ENCODE measurements at places on chromosomes 2 and 18.

GRCh38 chr2:16628314-16628713 lies 37.3 kb downstream of the CYRIA start:
- DNase-seq, result no peak

DNA sequence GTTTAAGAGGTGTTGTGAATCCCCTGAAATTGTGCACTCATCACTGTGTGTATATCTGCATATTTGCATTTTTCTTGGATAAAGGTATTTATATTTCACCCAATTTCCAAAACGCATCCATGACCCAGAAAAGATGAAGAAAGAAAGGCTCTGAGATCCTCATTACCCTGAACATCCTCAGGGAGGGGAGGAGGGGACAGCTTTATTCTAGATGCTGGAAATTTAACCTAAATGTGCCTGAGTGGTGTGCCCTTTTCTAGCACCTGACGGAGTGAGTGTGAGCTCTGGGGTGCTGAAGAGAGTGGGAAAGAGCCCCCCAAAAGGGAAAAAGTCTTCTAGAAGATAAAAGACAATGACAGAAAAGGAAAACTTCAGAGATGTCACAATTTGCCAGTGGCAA lies 20.8 kb downstream of the CNTNAP5 start:
- DNase-seq, result no peak

GRCh38 chr2:190431907-190432306 lies 23.8 kb downstream of the MFSD6 start:
- no peak for DNase-seq

- DNase-seq, result no peak
These were observed 2.9 kb upstream of the STAT4 start for GRCh38 chr2:191153716-191154115.

- no peak for DNase-seq
These were observed 81.5 kb downstream of the LDLRAD4 start for GRCh38 chr18:13300029-13300428.

DNA sequence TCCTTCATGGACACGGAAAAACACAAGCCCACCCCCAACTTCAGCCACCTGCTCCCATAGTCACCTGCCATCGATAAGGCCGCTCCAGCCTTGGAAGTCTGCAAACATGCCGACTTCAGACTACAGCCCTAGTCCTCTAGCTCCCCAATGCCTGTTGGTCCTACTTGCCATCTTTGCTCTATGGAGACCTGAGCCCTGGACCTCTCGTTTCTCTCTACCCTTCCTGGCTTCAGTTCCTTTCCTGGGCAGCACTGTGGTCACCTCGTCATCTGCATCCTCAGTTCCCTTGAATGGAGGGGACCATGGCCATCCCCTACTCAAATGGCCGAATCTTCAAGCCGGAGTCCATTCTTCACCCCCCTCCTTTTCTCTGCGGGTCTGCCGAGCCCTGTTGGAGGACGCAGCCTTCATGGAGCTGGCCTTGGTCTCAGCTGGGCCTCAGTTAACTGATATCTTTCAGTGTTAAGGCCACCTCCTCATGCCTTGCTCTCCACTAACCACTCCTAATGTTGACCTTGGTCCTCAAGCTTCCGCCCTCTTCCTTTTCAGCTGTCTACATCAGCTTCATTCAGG lies 47.7 kb upstream of the GBX2 start:
- DNase-seq, result no peak

DNA sequence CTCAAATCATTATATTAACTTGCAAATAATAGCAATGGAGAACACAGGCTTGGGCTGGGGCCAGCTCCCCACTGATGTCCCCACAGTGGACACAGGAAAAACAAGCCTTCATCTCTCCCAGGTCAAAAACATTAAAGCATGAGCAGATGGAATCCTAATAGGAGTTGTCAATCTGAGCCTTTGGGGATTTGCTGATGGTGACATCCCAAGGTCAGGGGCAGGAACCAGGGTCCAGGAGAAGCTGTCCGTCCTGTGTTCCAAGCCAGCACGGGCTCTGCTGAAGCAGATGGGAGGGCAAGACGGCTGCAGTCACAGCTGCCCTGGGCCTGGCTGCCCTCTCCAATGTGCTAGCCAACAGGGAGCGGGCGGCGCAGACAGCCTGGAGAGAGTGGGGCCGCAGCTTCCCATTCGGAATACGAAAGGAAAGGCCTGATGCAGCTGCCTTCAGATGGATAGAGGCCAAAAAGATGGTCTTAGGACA lies 135.5 kb downstream of the NDUFA10 start:
- no peak for DNase-seq

- DNase-seq, result no peak
These were observed 17.3 kb upstream of the CYS1 start for GRCh38 chr2:10097352-10098148.

DNA sequence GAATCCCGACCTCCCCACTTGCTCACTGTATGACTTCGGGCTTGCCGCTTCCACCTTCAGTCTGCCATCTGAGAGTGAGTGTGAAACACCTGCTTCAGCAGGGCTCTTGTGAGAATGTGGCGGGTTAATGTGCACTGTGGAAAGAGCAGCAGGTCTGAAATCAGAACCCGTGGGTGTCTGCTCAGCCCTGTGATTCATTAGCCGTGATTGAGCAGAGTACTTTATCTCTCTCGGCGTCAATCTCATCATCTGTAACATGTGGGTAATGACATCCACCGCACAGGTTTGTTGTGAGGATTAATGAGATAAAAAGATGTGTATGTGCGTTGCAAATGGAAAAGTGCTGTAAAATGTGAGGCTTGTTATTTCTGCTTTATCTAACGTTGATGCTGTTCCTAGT lies 128.6 kb downstream of the LRATD1 start:
- DNase-seq, result no peak

DNA sequence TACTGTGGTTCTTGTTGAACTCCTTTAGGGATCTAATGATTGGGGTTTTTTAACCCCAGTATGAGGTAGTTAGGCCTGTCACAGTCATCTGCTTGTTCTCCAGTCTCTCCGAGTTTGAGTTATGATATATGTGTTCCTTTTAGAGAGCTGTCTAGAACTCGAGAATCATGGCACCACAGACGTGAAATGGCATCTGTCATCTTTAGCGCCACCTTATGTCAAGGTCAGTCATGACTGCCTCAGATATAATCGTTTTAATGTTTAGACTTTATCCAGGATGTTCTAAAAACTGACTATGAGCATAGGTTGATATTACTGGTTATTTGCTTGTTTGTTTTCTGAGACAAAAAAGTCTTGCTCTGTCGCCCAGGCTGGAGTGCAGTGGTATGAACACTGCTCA lies 112.2 kb downstream of the CEP192 start:
- no peak for DNase-seq

- DNase-seq, result no peak
These were observed 8.3 kb upstream of the CFLAR start for GRCh38 chr2:201107624-201108023.

- DNase-seq, result no peak
These were observed 1077.9 kb upstream of the PIK3C3 start for GRCh38 chr18:40877096-40877495.

DNA sequence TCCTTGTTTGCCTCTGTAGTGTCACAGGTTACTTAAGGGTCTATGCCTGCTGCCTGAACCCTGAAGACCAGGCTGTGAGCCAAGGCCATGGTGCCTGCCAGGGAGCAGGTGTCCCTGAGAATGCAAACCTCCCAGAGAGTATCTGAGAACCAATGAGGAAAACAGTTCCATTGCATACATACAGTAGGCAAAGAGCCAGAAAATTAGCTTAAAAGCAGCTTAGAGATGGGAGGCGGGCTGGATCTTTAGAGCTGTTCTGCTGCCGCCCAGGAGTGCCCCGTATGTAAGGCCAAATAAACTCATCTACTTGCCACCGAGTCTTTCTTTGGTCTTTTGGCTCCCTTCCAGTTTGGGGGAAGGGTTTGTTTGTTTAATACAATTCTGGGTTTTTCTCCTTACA lies 327.9 kb downstream of the CLIP4 start:
- no peak for DNase-seq

DNA sequence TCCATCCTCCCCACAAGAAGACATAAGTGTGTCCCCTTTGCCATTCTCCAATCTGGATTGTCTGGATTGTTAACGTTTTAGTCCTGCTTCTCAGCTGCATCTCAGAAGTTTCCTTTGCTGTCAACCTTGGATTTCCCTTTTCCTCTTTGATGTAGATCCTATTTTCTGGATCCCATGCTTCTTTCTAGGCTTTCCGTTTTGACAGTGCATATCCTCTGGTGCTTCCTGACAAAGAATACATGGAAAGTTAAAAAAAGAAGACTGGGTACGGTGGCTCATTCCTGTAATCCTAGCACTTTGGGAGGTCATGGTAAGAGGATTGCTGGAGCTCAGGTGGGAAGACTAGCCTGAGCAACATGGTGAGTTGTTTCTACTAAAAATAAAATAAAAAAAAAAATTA lies 26.8 kb downstream of the ABI2 start:
- DNase-seq, result no peak

GRCh38 chr18:44709307-44710126 lies 28.8 kb downstream of the SETBP1 start:
- no peak for DNase-seq

DNA sequence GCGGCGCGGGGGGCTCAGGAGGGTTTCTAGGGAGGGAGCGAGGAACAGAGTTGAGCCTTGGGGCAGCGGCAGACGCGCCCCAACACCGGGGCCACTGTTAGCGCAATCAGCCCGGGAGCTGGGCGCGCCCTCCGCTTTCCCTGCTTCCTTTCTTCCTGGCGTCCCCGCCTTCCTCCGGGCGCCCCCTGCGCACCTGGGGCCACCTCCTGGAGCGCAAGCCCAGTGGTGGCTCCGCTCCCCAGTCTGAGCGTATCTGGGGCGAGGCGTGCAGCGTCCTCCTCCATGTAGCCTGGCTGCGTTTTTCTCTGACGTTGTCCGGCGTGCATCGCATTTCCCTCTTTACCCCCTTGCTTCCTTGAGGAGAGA lies 5.2 kb downstream of the PROC start:
- DNase-seq, result no peak
